Activated CD4-positive, alpha-beta memory T cell treated with anti-CD3 and anti-CD28 coated beads for 36 hours (primary cell): ENCODE measurements at places on chromosomes 1 and 21.
A peak's percentile ranks its signal among the peaks of the same experiment; 100 is the strongest.

GRCh38 chr21:17387030-17387617, 125.7 kb upstream of the CXADR start:
- peak; percentile 29 for DNase-seq

DNA sequence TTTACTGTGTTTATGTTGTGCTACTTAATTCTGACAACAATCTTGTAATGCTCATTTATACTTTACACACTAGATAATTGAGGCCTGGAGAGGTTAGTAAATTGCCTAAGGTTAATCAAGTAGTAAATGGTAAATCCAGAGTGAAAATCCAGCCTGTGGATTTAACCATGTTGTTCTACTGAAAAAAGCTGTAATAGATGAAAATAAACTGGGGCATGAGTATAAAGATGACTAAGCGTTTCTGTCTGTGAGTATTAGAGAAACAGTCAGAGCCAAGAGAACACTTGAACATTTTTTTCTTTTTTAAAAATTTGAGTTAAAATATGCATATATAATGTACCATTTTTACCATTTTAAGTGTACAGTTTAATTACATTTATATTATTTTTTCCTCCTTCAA, 47.9 kb upstream of the LEPR start:
- DNase-seq: no peak

GRCh38 chr1:153384958-153385580, 5.8 kb downstream of the S100A8 start:
- no peak for DNase-seq

DNA sequence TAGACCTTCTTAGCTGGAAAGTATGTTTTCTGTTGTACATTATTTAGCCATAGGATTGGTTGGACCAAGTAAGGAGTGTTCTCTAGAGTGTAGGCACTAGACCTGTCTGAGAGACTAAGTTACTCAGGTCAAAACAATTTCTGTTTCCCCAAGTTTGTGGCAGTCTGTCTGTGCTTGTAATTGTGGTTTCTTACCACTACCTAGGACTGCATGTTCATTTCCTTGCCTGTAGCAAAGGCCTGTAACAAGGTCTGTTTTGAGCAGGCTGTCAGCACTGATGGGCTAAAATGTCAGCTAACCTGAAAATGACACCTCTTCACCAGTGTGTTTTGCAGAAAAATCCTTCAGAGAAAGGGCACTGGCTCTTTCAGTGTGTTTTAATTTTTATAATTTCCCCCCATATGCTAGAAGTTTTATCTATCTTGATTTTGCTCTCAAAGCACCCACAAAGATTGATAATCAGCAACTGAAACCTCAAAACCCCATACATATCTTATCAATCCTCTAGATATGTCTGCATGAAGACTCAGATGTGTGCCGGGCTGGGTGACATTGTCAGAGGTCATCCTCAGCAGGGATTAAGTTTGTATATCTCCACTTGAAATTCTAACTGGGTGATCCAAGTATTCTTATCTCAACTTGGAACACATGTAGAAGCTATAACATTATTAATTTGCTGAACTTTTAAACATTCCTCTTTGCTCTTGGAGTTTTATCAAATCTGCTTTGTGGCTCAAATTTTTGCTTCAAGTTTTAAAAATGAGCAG, 50.7 kb upstream of the ST6GALNAC3 start:
- DNase-seq: no peak

GRCh38 chr21:26686705-26687104, 113.6 kb upstream of the CYYR1 start:
- no peak for DNase-seq

DNA sequence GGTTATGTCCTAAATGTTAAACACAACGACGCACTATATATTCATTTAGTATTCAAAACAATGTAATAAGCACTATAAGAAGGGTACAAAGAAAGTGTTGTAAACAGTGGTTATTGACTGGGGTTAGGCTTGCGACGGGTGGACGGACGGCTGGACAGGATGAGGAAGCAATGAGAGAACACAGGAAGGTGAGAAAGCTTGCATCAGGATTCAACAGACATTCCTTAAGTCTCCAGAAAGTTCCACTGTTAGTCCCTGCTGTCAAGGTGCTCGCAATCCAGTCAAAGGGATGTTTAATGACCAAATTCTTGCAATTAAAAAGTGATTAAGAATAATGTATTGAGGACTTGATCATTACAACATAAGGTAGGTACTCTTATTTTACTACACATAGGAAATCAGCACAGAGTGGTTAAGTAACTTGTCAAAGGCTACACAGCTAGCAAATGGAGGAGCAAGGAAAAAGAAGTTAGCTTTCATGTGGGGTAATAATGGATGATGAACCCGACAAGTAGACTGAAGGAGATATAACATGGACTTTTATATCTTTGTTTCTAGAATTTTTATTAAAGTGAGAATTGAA, 994 bp upstream of the ACBD6 start:
- DNase-seq: no peak

GRCh38 chr1:44985747-44986359, 542 bp downstream of the EIF2B3 start:
- no peak for DNase-seq

GRCh38 chr1:115946116-115946515, 30.2 kb upstream of the SLC22A15 start:
- no peak for DNase-seq

GRCh38 chr1:244180256-244180655, 129.2 kb downstream of the ZBTB18 start:
- DNase-seq: no peak

DNA sequence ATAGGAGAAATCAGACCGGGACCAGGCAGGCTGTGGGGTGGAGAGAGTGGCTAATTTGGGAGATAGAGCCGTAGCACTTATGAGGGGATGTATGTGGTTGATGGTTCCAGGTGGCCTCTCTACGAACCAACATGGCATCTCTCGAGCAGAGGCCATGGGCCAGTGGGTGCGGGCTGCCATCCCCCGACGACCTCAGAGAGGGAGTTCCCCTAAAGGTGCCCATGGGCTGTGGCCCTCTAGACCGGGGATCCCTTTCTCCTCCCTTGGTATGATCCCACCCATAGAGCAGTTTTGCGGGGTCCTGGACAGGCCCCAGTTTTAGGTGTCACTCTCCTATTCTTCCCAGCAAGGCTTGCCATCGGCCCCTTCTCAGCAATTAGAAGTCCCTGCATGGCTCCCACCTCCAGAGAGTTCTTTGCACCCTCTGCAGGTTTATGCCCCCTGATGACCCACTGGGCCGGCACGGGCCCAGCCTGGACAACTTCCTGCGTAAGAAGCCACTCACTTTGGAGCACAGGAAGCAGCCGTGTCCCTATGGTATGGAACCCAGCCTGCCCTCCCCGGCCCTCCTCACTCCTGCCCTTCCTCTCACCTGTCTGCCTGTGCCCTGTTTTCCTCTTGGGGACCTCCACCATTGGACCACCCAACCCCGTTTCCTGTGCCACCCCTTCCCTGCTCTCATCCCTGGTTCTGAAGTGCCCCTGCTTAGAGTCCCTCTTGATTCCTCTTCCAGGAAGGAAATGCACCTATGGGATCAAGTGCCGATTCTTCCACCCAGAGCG, 7.8 kb downstream of the ZC3H12A start:
- DNase-seq: no peak

DNA sequence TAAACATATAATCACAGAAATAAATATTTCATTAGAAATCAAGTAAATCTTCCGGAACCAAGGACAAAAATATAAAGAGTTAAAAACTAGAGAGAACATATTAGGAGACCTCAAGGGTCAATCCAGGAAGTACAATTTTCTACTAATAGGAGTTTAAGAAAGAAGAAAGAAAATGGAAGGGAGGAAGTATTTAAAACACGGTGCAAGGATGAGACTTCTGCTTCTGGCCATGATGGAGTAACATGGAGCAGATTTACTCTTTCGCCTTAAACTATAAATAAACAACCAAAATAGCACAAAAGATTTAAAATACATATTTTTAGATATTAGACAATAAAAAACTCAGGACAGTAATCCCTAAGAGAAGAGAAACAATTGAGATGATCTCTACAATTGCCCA, 12.6 kb upstream of the IFNAR1 start:
- no peak for DNase-seq

- no peak for DNase-seq
Observed at GRCh38 chr1:89279011-89279466, 6.4 kb upstream of the GBP5 start.

GRCh38 chr1:230087028-230087716, 20.1 kb downstream of the GALNT2 start:
- no peak for DNase-seq

DNA sequence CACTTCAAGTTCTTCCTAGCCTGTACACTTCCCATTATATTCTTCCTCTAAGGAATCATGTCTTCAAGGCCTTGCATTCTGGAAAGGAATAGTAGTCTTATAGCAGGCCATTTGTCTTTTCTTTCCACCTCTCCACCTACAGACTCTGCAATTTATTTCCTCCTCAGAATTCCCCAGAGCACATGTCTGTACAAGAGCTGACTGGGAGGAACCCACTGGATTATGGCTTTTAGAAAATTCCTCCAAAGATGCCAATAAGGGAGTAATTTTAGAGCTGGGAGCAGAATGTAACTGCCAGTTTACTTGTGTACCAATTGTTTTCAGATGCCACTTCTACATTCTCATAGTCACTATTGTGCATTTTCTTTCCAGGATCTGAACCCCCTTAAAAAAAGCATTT, 3.4 kb upstream of the PSMG1 start:
- no peak for DNase-seq

GRCh38 chr1:107762751-107763390, 202.1 kb downstream of the VAV3 start:
- DNase-seq: no peak

DNA sequence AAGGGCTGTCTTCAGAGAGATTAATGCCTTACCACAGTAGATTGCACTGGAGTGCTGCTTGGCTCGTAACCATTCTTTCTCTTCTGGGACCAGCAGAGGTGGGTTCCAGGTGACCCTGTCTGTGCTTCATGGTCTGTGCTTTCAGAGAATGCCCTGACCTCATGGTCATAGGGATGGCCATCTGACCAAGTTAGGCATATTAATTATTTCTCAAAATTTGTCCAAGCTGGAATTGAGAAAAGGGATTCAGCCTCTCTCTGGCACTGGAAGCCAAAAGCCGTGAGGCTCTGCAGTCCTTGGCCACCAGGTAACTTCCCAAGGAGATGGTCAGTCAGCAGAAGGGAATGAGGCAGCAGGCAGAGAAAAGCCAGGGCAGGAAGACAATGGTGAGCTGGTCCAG, 37.2 kb upstream of the TSPAN2 start:
- no peak for DNase-seq

GRCh38 chr1:151255381-151255780, 847 bp downstream of the PSMD4 start:
- peak; percentile 18 for DNase-seq

DNA sequence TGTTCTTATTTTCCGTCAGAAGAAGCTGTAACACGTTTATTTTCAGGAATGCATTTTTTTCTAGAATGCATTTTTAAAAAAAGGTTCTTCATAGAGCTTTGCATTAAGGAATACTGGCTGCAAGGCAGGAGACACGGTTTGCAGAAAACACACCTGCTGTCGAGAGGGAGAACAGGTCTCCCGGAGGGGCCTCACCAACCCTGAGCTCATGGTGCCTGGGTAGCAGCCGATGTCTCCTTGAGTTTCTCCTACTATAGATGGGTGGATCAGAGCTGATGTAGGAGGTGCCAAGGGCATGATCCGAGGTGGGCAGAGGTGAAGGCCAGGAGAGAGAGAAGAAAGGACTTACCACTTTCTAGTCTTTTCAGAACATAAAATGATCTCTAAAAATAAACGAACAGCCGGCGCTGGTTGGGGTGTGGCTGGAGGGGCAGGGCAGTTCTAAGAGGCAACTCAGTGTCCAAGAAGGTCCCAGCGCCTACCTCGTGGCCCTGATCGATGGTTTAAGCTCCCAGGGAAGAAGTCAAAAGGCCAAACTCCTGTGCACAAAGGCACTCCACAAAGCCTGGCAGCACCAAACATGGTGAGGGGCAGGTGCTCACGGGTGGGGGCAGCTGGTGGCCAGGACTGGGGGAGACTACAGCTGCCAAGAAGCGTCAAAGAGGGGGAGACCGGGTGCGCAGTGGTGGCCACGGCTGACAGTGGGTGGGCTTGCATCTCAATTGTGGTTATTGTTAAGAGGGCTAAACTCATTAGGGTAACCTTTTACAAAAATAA, 12.2 kb downstream of the MORN1 start:
- no peak for DNase-seq

DNA sequence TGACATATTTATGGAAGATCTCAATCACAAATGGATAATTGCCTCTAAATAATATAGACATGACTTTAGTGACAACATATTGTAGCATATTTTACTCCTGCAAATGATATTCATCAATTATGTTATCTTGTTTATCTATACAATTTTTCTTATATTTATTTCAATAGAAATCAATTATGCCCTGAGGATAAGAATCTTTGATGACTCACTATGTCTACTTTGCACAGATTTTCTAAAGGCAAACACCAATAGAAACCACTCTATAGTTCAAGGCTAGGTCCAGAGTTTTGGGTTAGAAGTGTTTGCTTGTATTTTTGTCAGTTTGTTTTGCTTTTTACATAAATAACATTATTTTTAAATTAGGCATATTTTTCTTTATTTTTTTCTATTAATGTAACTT, 879.0 kb downstream of the LTN1 start:
- DNase-seq: no peak

GRCh38 chr1:167463875-167464575, 54.3 kb downstream of the CD247 start:
- no peak for DNase-seq

GRCh38 chr1:206128196-206128595, 11.0 kb upstream of the AVPR1B start:
- no peak for DNase-seq

- DNase-seq: no peak
Observed at GRCh38 chr21:25827513-25827912, 92.7 kb downstream of the GABPA start.

- DNase-seq: no peak
Observed at GRCh38 chr1:37032660-37033354, 1.5 kb downstream of the GRIK3 start.

GRCh38 chr1:156646738-156647211, 4.9 kb downstream of the BCAN start:
- DNase-seq: no peak

GRCh38 chr1:18645747-18646090, 15.1 kb downstream of the PAX7 start:
- DNase-seq: no peak

- DNase-seq: no peak
Observed at GRCh38 chr21:31720739-31721138, 11.2 kb downstream of the SCAF4 start.

DNA sequence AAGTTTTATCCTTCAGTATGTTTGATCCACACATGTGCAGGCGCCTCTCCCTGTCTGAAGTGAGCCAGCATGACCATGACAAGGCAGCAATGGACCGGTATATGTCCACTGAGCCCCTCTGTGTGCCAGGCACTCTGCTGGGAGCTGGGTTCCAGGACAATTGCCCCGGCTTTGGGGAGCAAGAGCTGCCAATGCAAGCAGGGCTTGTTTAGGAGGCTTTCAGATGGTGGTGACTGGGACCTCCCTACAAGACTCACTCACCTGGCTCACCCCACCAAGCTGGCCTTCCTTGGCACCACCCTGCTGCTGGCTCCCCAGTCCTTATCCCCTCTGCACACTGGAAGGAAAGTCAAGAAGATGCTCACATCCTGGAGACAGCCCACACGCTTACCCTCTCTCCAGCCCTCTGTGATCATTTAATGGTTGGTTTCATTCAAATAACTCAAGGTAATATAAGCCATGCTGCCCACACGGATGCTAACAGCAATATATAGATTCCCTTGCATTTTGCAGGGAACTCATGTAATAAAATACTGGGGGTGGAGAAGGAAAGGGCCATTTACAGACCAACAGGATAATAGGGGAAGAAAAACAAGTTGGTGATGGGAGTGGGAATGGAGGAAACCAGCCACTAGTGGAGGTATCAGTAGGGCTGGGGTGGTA, 23.6 kb downstream of the KCND3 start:
- DNase-seq: no peak

GRCh38 chr1:50458507-50458906, 35.3 kb upstream of the DMRTA2 start:
- no peak for DNase-seq
